Liver (tissue), 10 donors: ENCODE measurements at places on chromosomes 3 and 15. TPM values are rescaled to one million over a fixed set of nuclear protein-coding genes. Genes with fewer than 3 reads are reported as not detected.

DNA sequence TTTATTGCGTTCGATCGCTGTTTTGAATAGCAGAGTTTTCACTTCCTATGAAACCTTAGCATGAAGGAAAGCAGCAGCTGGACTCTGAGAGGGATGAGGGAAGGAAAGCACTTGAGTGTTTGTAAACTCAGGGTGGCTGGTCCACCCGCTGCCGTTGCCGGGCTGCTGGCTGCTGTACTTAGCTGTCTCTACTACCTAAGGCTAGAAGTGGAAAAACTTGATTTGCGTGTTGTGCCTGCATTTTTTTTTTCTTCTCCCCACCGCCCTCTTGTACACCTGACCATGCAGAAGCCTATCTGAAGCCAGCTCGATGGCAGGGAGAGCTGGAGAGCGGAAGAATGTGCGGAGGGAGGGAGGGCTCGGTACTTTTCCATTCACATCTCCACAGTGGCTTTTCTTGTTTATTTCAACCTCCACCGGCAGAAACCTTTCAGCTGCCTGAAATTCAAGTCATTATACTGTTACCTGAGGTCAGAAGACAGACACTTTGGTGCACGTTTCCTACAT, 4.8 kb upstream of the BCL6 start:
- DNase-seq = no peak

- DNase-seq = no peak
Measured at GRCh38 chr15:57619746-57620145, 28.0 kb downstream of the MYZAP start.

- DNase-seq = no peak
Measured at GRCh38 chr15:48177383-48177765, 721 bp downstream of the MYEF2 start.

GRCh38 chr3:64264501-64265109, 39.3 kb upstream of the PRICKLE2 start:
- no peak for DNase-seq

- DNase-seq = no peak
Measured at GRCh38 chr3:41915353-41915752, 46.5 kb downstream of the ULK4 start.

DNA sequence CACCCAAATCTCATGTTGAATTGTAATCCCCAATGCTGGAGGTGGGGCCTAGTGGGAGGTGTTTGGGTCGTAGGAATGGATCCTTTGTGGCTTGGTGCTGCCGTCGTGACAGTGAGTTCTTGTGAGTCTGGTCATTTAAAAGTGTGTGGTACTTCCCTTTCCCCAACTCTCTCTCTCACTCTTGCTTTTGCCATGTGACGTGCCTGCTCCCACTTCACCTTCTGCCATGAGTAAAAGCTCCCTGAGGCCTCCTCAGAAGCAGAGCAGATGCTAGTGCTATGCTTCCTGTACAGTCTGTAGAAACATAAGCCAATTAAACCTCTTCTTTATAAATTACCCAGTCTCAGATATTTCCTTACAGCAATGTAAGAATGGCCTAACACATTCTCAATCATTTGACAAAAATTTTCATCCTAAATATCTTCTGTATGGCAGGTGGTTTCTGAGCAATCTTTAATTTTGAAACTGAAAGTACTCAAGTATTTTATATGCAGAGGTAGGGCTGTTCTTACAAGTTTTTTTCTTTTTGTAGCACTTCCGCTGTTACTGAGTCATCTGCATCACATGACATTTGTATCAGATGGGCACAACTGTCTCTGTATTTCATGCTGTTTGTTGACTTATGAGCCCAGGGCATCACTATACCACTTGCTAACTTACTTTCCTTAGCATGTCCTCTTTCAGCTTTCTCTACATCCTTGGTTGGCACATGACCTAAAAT, 8.8 kb downstream of the RPL39L start:
- DNase-seq = no peak

- DNase-seq = no peak
Measured at GRCh38 chr3:146883288-146883687, 278.1 kb upstream of the PLSCR5 start.

DNA sequence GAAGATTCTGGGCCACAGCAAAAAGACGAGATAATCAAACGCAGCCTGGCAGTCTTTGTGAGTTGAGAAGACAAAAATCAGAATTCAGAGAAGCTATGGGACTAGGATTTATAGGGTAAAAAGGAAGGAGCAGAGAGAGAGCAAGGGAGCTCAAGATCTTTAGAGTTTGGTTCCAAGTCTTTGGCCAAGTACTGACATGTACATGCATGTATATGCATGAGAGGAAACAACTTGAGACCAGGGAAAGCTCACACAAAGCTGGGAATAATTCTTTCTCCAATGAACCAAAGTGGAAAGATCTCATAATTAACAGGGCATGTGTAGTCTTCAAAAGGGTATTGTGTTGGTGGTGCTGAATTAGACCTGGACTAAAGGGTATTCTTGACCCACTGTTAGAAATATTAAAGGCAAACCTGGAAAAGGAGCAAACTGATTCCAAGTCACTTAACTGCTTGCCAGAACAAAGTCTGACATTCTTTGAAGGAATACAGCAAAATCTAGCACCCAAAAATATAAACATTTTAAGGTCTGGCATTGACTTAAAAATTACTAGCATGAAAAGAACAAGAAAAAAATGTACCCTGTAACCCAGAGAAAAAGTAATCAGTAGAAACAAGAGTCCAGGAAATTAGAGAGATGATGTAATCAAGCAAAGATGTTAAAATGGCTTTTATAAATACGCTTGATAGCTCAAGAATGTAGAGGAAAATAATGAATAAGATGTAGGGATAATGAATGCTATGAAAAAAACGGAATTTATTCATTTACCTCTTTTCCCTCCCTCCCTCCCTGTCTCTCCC, 226.0 kb upstream of the CGNL1 start:
- DNase-seq = no peak

- no peak for DNase-seq
Measured at GRCh38 chr3:908839-909238, 184.0 kb upstream of the CNTN6 start.

DNA sequence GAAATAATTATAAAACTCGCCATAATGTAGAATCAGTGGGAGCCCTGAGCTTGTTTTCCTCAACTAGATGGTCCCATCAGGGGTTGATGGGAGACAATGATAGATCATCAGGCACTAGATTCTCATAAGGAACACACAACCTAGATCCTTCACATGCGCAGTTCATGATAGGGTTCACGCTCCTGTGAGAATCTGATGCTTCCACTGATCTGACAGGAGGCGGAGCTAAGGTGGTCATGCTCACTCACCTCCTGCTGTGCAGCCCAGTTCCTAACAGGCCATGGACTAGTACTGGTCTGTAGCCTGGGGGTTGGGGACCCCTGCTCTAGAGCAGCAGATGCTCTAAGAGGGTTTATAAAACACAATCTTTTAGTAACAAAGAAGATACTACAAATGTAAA, 183.6 kb downstream of the ANXA2 start:
- DNase-seq = no peak

Gene CFAP100
- total RNA-seq = not detected
